SW480 (cell line): ENCODE measurements at places on chromosomes 5 and 9.

- no peak for DNase-seq
These were observed 11.7 kb upstream of the DENND1A start for GRCh38 chr9:123941524-123942070.

- no peak for DNase-seq
These were observed 152.9 kb upstream of the APC start for GRCh38 chr5:112584781-112585180.

GRCh38 chr9:745761-746380 lies 95.6 kb upstream of the DMRT1 start:
- no peak for DNase-seq

DNA sequence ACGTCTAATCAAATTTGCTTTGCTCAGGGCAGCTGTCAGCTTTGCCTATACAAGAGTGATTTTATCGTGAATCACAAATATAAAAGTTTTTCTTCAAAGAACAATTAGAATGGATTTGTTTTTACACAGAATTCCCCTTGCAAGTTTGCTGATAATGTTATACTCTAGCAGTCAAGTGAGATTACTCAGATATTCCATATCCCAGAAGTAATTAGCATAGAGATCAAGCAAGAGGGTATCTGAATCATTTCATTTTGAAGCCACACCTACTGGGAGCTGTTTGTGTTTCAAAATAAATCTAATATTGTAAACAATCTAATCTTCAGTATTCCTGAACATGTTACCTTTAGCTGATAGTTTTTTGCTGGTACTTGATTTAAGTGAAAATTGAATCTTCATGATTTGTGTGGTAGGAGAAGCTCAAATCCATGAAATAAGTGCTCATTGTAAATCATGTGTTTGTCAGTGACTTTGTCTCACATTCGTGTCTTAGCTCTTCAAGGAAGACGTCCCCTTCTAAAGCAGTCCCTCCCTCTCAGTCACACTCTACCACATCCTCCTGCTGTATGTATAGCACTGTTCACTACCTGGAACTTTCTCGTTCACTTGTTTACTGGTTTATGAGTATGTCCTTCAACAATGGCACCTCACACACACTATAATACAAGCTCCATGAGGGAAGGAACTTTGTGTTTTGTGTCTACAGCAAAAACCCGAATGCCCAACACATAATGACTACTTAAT lies 3.3 kb upstream of the TTC39B start:
- no peak for DNase-seq

GRCh38 chr5:169635936-169636335 lies 1.1 kb upstream of the DOCK2 start:
- DNase-seq: no peak

DNA sequence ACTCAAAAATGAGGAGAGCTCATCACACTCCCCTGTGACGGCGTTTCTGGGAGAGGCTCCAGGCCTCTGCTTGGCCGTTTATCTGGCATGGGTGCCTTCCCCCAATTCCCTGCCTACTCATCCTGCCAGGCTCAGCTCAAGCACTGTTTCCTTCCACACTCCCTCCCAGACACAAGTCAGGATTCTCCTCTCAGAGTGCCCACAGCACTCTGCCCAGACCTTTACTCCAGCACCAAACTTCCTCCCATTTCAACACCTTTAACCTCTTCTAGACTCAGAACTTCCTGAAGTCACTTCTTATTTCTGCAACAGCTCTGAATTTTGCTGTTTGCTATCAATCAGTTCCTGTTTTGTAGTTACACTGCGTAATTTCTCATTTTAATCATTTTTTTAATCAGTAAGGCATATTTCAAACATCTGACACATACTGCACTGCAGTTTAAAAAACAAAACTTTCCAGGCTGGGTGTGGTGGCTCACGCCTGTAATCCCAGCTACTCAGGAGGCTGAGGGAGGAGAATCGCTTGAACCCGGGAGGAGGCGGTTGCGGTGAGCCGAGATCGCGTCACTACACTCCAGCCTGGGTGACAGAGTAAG lies 16.0 kb downstream of the TRMO start:
- no peak for DNase-seq

DNA sequence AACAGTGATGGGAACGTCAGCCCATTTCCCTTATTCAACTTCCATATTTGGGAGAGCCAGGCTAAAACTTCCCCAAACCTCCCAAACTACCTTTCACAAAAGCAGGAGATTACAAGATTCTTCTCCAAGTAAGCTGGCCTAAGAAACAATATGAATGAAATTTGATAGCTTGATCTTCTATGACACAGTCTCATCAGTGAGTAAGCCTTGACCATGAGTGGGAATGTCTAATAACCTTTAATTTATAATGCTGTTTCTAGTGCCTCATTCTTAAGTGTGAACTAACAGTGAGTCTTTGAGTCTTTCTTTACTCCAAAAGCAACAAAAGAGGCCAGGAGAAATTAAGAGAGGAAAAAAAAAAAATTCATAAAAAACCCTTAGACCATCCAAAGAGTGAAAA lies 1379.9 kb downstream of the EFNA5 start:
- no peak for DNase-seq

DNA sequence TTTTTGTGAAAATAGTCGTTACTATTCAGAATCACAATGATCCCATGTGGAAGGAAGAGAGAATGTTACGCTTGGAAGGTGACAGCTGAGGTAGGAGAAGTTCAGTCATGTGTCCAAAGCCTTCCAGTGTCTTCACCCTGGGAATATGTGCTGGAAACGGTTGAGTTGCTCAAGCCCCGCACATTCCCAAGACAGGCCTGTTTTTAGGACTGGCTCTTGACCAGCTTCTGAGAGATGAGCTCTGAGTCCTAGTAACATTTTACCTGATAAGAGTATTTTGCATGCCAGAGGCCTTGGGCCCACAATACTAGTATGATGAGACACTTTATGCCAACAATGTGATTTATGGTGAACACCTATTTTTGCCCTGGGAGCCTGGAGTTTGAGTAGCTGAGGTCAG lies 101.7 kb downstream of the LMNB1 start:
- no peak for DNase-seq

GRCh38 chr9:137771580-137771979 lies 106.0 kb upstream of the CACNA1B start:
- DNase-seq: no peak

GRCh38 chr9:99262949-99263418 lies 40.9 kb downstream of the SEC61B start:
- DNase-seq: no peak

DNA sequence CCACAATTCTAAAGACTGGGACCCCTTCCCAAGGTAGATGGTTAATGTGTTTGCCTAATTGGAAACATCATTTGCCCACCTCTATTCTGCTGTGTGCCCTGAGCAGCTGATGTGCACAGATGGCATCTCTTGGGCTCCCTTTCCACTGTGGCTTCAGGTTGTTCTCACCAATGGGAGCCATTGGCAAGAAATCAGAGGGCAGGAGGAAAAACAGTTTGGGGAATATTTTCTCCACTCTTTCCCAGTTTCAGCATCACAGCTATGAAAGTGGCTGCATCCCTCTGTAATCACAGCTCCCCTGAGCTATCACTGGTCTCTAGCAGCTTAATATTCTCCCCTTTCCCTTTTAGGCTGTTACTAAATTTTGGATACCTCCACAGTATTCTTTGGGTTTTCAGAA lies 911.6 kb upstream of the SEMA6A start:
- no peak for DNase-seq

DNA sequence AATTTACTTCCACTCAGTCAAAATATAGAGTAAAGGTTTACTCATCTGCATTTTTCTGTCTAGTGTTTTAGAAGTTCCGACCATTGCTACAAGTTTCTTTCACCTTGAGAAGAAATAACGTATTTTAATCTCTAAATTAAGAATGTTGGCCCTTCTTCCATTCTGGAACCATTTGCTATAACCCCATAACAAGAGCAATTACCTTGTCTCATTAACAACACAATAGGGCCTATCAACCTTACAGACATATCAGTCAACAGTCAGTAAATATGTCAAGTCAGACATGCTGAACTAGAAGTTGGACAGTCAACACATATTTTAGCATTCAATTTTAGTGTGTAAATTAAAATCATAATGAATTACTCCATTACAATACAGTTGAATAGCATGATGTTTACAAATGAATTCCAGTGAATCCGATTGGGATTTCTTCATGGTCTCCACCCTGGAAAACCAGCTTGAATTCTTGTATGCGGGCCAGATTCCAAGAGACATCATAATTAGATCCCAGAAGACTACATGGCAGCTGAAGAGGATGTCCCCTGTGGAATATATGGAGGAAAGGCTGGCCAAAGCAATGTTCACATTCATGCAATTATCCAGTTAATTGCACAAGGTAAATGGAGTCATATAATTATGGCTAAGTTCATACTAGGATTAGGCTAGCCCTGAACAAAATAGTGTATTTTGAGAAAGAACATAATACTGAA lies 196.2 kb upstream of the TARS1 start:
- no peak for DNase-seq

DNA sequence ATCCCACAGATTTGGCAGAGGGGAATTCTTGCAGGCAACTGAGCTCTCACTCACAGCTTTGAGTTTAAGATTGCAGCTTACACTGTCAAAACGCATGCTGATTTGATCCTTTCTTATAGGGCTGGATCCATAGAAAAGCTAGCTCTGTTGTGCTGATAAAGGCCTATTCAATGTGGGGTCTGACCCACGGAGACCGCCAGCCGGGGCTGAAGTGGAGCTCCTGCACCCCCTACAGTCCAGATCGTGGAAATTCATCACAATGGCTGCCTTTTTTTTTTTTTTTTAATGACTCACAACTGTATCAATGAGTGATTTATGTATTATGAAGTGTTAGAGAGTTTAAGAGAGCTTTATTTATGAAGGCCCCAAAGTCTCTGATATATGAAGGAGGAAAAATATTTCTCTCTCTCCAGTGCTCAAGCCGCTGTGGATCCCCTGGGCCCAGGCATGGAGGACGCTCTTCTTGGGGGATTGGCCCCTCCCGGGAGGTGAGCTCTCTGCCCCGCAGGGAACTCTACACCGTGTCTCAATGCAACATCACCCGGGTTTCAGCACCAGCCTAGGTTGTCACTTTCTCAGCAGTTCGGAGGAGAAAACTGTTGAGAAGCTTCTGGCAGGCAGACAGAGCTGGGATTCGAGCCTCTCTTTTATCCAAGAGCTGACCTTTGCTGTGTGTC lies 700.2 kb downstream of the IRX1 start:
- peak; percentile 38 for DNase-seq
